ENCODE measurements at places on chromosomes 11 and 22.

DNA sequence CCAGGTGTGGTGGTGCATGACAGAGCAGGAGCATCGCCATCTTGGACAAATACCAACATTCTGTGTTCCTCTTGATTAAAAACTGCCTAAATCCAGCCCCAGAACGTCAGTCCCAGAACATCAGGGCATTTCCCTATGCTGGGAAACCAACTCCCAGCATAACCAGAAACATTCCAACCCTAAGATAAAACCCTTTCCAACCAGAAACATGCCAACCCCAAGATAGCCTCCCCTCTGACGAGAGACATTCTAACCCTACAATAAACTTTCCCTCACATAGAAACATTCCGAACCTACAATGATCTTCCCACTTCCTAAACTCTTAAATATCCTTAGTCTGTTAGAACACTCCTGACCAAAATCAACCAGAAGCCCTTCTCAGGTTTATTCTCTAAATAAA is 11.6 kb downstream of the PLAAT4 start:
- DNase-seq, result no peak
- H3K27ac ChIP-seq, result no peak overlapping the region
- peaks cover 2% of the 10 kb centered on the region for H3K4me1 ChIP-seq
- H3K27me3 ChIP-seq, result no peaks in the 10 kb centered on the region

DNA sequence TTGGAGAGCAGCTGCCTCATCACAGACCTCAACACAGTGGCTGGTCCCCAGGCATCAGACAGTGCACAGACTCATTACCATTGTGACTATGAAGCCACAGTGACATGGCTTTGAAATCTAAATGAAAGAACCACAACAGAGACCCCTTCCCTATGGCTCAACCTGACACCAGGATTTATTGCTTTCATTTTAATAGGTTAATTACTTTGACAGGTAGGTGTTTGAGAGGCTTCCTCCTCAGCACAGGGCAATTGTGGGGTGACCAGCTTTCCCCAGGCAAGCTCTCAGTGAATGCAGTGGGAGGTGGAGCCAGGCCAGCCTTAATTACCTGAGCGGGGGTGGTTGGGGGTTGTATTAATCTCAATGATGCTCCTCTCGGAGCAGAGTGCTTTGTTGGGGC is 102.3 kb downstream of the CHST1 start:
- DNase-seq, result no peak
- H3K27me3 ChIP-seq, result no peaks in the 10 kb centered on the region
- no peak overlapping the region for H3K4me3 ChIP-seq
- no peaks in the 10 kb centered on the region for H3K4me1 ChIP-seq
- no peaks in the 10 kb centered on the region for H3K36me3 ChIP-seq
- H3K27ac ChIP-seq, result no peak overlapping the region

- no peak overlapping the region for H3K27ac ChIP-seq
- no peak overlapping the region for H3K4me3 ChIP-seq
- no peaks in the 10 kb centered on the region for H3K27me3 ChIP-seq
- H3K4me1 ChIP-seq, result no peaks in the 10 kb centered on the region
These were observed 117.2 kb upstream of the E2F8 start for GRCh38 chr11:19357943-19358342.

GRCh38 chr11:30758946-30759504 is 172.9 kb upstream of the MPPED2 start:
- no peak overlapping the region for H3K4me3 ChIP-seq
- H3K36me3 ChIP-seq, result no peaks in the 10 kb centered on the region
- H3K27me3 ChIP-seq, result no peaks in the 10 kb centered on the region
- no peak for DNase-seq
- H3K4me1 ChIP-seq, result no peaks in the 10 kb centered on the region

GRCh38 chr11:82671451-82671850 is 62.2 kb downstream of the FAM181B start:
- no peak overlapping the region for H3K27ac ChIP-seq
- no peak overlapping the region for H3K4me3 ChIP-seq
- DNase-seq, result no peak
- no peaks in the 10 kb centered on the region for H3K27me3 ChIP-seq
- H3K4me1 ChIP-seq, result no peaks in the 10 kb centered on the region
- no peaks in the 10 kb centered on the region for H3K36me3 ChIP-seq

DNA sequence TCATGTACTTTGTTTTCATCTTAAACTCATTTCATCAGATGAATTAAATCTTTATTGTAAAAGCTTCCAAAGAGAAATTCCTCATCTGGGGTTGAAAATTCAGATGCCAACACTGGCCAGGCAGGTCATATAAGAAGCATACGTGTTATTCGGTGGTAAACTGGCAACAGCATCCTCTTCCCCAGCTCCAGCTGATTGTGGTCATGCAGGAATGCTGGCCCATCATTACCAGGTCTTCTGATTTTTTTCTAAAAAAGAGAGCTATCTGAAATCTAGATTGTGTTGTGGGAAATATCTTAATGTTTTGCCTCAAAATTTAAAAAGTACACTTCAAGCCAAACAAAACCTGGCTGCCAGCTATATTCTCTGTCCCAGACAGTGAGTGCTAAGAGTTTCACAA is 53.6 kb downstream of the ARFGAP2 start:
- H3K27ac ChIP-seq, result no peak overlapping the region
- no peaks in the 10 kb centered on the region for H3K27me3 ChIP-seq
- H3K4me1 ChIP-seq, result no peaks in the 10 kb centered on the region
- no peak overlapping the region for H3K4me3 ChIP-seq
- no peaks in the 10 kb centered on the region for H3K36me3 ChIP-seq

GRCh38 chr11:23320131-23320530 is 459.9 kb upstream of the CCDC179 start:
- DNase-seq, result no peak
- H3K4me3 ChIP-seq, result no peak overlapping the region
- no peaks in the 10 kb centered on the region for H3K36me3 ChIP-seq
- H3K4me1 ChIP-seq, result no peaks in the 10 kb centered on the region
- no peak overlapping the region for H3K27ac ChIP-seq
- no peaks in the 10 kb centered on the region for H3K27me3 ChIP-seq

DNA sequence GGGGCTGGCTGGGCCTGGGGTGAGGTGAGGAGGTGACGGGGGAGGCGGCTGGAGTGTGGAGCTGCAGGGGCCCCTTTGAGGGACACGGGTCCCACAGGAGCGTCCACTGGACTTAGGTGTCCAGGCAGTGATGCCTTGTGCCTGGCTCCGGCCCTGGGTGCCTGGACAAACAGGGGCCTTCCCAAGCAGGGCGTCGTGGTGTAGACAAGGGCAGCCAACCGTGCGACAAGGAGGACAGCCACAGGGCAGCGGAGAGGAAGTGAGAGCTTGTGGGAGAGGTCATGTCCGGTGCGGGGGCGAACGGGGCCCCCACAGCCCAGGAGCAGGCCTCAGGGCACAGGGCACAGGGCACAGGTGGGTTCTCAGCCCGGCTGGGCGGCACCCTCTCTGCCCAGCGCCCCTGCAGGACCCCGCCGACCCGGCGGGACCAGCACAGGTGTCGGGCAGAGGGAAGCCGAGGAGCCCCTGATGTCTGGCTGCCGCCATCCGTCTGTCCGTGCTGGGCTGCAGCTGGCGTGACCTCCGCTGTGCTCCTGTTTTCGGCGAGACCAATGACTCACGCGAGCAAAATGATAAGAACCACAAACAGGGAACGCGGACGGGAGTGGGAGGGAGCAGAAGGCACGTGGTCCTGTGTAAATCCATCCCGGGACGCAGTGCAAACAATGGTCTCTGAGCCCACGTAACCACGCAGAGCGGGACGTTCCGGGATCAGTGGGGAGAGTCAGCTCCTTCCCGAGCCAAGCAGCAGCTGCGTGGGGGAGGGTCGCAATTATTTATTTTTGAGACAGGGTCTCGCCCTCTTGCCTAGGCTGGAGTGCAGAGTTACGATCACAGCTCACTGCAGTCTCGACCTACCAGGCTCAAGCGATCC is 49.1 kb upstream of the A4GALT start:
- H3K27ac ChIP-seq, result no peak overlapping the region
- peak overlapping the region; percentile 30 for H3K4me3 ChIP-seq
- H3K4me1 ChIP-seq, result peaks cover 14% of the 10 kb centered on the region
- no peaks in the 10 kb centered on the region for H3K36me3 ChIP-seq
- peak; percentile 77 for DNase-seq
